ENCODE measurements at places on chromosomes 1 and 21.

GRCh38 chr1:217315346-217315745 is 315.5 kb downstream of the GPATCH2 start:
- DNase-seq = no peak

GRCh38 chr1:72281144-72281543 is 1.2 kb downstream of the NEGR1 start:
- no peak for DNase-seq

- DNase-seq = no peak
Measured at GRCh38 chr1:227390525-227390924, 72.2 kb upstream of the CDC42BPA start.

DNA sequence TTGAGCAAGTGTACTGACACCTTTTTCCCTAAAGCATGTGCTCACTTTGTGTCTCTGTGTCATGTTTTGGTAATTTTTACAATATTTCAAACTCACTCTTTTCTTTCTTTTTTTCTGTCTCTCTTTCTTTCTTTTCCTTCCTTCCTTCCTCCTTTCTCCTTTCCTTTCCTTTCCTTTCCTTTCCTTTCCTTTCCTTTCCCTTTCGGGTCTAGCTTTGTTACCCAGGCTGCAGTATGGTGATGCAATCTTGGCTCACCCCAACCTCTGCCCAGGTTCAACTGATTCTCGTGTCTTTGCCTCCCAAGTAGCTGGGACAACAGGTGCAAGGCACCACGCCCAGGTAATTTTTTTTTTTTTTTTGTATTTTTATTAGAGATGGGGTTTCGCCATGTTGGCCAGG is 60.4 kb upstream of the TINAGL1 start:
- DNase-seq = no peak

- DNase-seq = no peak
Measured at GRCh38 chr1:157288006-157288405, 149.8 kb upstream of the ETV3 start.

- no peak for DNase-seq
Measured at GRCh38 chr1:94602802-94603625, 61.5 kb upstream of the F3 start.

DNA sequence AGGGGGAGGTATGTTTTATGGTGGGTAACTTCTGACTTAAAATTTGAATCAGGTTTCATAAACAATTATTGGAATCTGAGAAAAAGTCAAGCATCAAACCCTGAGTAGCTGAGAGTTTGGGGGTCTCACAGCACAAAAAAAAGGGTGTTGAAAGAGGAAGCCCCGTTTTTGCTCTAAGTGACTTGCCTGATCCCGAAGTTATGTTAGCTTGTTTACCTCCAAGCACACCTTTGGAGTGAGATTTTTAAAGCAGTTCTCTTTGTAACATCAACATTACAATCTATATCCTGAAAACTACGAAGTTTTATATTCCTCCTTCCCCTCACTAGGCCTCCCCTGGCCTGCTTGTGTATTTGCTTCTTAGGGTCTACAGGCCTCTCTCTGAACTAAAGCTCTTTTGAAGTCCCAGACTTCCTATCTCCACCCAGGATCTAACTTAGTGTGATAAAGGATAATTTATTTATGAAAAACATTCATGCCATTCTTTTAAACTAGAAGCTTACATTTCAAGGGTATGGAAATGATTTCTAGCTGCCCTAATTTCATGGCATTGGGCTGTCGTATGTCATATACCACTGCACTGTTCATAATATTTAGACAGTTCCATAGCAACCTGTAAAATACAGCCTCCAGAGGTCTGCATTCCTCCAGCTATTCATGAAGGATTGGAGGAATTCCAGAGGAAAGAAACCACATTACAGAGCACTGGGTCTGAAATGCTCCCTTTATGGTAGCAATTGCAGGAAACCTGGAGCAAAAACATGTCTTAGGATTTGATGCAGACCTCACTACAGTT is 36.1 kb upstream of the RGS1 start:
- no peak for DNase-seq

DNA sequence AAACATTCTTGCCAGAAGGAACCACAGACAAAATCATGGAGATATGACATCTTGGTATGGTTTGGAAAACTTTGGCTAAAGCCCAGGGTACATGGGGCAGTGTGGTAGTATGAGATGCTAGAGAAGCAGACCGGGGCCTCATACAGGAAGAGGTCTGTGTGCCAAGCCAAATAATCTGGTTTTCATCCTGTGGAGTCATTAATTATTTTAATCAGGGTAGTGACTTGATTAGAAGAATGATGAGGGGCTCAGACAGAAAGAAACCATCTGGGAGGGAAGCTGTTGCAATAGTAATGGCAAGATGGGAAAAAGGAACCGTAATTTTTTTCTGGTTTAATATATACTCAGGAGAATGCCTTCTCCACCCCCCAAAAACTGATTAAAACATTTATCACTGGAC is 318.0 kb downstream of the BRINP2 start:
- no peak for DNase-seq

DNA sequence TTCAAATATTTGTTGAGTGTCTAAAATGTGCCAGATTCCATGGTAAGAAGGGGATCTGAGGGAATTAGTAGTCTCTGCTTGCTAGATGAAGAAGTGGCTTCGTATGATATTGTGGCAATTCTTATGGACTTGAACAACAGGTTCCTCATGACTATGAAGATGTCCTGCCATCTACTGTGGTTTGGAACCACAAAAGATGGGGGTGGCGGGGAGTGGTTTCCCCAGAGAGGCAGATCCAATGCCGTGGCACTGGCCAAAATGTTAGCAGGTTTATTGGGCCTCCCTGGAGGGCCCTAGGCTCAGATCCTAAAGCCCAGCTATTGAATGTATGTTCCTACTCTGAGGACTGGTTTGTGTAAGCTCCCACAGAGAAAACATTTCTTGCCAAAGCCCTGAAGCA is 120.8 kb downstream of the RGS2 start:
- DNase-seq = no peak

- no peak for DNase-seq
Measured at GRCh38 chr1:23793018-23793781, 2.3 kb downstream of the LYPLA2 start.

DNA sequence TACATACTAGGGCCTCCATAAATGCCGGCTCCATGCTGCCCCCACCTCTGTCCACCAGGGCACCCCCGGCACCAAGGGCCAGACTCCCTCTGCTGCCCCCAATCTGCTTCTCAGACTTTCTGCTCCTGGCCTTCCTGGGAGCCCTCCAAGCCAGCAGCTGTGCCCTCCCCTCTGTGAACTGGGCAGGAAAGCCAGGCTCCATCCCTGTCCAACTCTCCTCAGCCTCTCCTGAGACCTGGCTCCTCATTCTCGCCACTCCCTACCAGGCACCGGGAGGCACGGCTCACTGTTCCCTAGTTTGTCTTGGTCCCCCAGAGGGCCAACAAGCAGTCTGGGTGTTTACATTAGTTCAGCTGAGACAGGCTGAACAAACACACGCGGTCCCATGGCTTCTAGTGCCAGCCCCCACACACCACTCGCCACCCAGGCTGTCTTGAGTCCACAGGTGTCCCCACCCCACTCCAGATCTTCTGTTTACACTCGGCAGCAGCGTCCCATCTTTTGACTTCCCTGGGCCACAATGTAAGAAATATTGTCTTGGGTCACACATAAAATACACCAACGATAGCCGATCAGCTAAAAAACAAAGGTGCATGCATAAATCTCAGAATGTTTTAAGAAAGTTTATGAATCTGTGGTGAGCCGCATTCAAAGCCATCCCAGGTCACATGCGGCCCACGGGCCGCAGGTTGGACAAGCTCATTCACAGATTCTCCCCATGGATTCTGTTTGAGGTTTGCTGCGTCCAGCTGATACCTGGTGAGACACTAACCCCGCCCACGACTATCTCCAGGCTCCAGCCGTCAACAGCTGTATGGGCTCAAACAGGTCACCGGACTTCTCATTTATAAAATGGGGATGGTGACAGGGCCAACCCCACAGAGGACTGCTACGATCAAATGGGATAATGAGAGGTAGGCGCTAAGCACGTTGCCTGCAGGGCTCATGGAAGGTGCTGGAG is 29.5 kb upstream of the ECE1 start:
- DNase-seq = no peak

DNA sequence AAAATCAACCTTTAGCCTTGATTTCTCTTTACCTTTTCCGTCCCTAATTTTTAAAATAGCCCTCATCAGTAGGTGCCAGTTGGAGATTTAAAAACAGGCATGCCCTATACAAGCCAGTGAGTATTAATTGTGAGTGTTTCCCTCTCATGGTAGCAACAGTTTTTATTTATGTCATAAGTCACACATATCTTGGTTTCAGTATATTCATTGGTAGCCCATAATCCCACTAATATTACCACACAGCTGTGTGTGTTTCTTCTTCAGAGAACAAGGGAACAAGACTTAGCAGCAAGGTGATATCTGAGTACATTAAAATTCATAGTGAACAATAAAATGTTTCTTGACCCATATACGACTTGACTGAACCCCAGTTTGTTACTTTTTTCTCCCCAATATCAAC is 68.6 kb upstream of the HSPA13 start:
- no peak for DNase-seq

DNA sequence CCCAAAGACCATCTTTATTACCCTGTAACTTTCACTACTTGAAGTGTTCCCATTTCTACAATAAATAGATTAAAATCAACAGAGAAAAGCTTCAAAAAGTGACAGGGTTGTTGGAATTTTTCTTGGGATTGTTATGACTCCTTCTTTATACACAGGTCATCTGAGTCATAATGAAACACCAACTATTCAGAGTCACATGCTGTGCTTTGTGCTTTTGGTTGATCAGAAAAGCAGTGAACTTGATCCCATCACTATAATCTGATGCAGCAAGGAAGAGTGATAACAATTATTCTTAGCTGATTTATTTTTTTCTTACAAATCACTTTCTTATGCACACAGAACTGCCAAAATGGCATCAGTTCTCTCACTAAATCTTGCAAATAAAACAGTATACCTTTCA is 422.9 kb downstream of the PTBP2 start:
- no peak for DNase-seq

- no peak for DNase-seq
Measured at GRCh38 chr1:237901299-237901934, 10.7 kb upstream of the ZP4 start.

GRCh38 chr1:226602186-226603021 is 53.8 kb downstream of the STUM start:
- DNase-seq = no peak

DNA sequence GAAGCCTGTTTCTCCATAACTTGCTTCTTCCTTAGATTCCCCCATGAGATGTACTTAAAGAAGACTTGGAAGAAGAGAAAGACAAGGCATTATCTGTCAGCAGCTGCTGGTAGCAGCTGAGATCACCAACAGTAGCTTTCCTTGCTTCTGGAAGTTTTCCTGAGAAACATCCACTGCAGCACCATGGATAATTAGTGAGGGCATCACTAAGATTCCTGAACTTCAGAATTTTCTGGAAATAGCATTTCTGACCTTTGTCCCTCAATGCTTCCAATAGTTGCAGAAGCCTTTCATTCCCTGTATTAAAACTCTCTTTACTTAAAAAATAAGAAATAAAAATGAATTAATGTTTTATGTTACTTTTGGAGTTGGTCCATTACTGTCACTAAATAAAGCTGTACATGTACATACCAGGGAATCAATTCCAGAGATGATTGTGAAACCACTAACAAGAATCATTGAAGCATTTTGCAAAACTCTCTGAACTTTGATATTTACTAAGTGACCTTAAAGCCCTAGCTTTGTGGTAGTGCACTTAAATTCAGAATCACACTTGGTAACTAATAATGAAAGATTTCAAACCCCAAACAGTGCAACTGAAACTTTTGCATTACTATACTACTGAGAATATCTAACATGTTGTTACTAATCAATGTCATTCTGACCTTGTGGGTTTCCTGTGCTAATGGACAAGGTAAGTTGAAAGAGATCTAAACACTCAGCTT is at the start of gene CFHR4:
CFHR4 (plus strand) TSS at position 538 of the 725 bp plus-strand sequence; CDS start at position 637, 99 bp downstream.
- DNase-seq = no peak

DNA sequence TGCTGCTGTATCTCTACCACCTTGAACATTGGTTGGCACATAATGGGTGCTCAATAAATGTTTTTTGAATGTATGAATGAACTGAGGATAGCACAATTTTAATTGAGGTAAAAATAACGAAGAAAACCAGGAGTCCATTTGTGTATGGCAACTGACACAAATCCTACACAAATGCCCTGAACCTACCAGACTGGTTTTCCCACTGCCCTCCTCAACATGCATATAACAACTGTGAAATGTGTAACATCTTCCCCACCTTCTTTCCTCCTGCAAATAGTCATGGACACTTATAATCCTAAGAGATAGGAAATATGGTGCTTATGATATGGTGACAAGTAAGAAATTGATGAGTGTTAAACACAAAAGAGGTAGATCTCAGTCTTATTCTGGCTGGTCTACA is 9.9 kb upstream of the LMO4 start:
- DNase-seq = no peak

GRCh38 chr21:41010101-41010435 is 157.9 kb upstream of the BACE2 start:
- DNase-seq = no peak

DNA sequence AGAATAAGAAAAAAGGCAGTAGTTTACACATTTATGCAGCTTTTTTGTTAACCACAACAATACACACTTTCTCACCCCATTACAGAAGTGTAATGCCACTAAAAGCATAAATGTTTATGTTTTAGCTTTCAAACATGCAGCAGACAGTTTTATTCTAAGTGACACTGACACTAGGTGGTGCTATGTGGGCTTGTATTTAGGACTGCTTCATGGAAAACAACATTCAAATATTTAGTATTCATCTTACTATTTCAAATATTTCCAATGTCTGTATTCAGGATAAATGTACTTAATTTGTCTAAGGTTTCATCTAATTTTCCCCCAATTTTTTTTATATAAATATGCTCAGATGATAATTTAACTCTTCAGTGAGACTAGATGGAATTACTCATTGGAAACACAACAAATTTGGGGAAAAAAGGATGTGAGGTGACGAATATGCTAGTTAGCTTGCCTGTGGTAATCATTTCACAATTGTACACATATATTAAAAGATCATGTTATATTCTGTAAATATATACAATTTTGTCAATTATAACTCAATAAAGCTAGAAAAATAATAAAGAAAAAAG is 71.4 kb downstream of the USP1 start:
- no peak for DNase-seq

DNA sequence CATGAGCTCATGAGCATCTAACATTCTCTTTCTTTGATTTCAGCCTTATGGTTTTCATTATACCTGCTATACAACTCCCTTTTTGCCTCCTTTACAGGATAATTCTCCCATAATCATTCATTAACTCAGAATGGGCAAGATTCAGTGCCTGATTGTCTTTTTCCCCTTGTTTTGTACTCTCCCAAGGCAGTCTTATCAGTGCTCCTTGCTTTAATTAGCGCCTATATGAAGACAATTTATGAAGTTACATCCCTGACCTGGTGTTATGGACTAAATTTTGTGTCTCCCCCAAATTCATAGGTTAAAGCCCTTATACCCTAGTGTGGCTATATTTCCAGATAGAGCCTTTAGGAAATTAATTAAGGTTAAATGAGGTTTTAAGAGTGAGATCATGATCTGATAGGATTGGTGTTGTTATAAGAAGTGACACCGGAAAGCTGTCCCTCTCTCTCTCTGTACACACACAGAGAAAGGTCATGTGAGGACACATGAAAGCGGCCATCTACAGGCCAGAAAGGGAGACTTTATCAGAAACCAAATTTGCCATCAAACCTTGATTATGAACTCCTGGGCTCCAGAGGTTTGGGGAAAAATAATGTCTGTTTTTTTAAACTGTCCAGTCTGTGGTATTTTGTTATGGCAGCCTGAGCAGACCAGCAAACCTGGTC is 185.8 kb upstream of the CHODL start:
- no peak for DNase-seq
